ENCODE measurements at places on chromosomes 4 and X.

DNA sequence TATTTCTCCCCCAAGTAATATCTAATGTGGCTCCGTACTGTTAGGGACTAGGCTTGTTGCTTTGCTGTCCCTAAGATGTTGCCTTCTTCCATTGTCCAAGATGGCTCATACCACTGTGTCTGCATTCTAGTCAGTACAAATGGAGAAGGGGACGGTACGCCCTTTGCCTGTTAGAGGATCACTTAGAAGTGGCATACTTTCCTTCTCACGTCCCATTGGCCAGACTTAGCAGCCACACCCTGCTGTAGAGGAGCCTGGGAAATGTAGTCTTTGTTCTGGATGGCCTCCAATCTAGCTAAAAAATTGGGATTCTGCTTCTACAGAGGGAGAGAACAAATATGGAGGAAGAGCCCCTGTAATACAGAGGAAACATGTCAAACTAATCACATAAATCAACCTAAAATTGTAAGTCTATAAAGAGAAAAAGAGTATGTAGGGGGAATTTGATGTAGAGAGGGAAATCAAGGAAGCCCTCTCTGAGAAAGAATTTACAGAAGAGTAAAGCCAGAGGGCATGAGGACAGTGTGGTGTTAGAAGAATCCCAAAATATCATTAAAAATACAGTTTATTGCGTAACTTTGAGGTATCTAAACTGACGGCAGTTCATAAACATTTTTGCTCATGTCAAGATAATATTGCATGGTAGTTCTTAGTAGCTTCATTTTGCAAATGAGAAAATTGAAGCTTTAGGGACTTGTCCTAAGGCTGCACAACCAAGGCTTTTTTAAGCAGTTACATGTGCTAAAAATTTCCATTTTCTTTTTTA, 15.1 kb downstream of the PRIMPOL start:
- no peak for DNase-seq

DNA sequence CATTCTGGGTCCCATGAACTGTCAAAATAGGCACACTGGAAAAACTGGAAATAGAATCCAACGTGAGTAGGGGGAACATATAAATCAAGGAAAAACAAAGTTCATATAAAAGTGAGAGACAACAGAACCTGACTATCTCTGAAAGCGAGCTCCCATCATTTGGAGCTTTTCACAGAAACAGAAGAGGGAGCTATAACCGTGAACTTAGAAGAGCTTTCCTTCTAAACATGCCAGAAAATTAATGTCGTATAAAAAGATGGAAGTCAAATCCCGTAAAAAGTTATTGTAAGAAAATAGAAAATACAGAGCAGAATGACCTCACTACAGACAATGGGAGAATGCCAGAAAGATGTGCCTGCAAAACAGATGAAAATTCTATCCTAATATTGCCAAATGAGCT, 23.9 kb upstream of the HSD17B10 start:
- DNase-seq, result no peak

DNA sequence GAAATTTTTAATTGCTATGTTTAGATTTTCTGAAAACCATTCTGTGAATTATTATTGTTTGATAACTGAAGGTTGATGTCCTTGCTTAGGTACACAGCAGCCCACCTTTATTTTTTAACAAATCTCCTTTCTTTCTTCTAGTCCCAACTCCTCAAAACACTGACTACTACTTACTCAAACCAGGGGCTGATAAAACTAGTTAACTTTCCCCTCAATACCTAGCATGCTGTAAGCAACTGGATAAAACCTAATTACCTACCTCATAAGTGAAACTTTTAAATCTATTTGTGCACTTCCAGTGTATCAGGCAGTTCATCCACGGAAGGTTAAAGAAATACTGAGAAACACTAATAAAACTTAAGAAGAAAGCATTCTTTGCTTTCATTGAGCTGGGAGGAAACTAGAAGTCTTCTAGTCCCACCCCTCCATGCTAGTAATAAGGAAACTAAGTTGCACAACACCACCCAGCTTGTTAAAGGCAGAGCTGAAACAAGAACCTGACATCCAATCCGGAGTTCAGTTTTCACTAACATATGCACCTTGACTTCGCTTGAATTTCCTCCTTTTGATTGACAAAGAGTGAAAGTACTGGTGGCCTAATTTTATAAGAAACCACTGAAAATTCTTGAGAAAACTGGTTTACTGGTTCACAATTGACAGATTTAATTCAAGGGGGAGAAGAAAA, 180.2 kb upstream of the TET2 start:
- DNase-seq, result peak; percentile 22

DNA sequence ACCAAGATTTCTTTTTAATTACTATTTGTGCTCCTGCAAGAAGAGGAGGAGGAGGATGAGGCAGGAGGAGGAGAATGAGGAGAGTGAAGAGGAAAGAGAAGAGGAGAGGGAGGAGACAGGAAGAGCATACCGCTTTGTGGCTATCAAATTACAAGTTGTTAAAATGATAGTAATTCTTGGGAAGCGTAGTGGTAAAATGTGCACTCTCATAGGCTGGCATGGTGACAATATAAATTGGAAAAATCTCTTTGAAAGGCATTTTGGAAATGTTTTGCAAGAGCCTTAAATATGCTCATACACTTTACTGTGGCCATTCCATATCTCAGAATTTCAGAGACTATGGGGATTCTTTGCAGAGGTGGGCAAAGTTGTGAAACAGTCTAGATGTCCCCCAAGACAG, 53.2 kb downstream of the MXRA5 start:
- no peak for DNase-seq

DNA sequence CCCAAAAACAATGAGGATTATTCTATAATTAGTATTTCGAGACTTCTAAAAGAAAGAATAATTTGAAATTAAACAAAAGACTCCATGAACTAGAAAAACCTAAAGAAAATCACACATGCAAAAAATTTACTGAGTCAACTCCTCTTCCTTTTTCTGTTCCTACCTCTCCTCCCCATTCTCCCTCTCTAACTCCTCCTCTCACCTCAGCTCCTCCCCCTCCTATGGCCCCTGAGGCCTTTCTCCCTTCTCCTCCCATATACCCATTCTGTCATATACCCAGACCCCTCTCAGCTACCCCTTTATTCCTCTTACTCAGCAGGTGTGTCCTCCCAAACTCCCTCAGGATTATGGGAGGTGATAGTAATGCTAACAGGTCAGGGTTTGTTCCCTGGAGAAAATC, 57.4 kb downstream of the SERTM2 start:
- DNase-seq, result no peak
